ENCODE measurements at places on chromosomes 1 and 21. TPM values are rescaled to one million over a fixed set of nuclear protein-coding genes. Genes with fewer than 3 reads are reported as not detected.

Gene FCRL5
- 0.26 TPM for polyA plus RNA-seq

Gene HCRTR1
- 0.08 TPM for polyA plus RNA-seq

Gene LAMC1
- polyA plus RNA-seq = 23.4 TPM

Gene SOX13
- polyA plus RNA-seq = 14.7 TPM

Gene S100A8
- polyA plus RNA-seq = 623 TPM

Gene PLEKHG5
- polyA plus RNA-seq = 8.7 TPM

Gene RHBDL2
- polyA plus RNA-seq = 3.3 TPM

Gene COL9A2
- polyA plus RNA-seq = 12.1 TPM

Gene SPRR1A
- polyA plus RNA-seq = not detected

Gene VCAM1
- 7.9 TPM for polyA plus RNA-seq

Gene CHAF1B
- polyA plus RNA-seq = 1.3 TPM

Gene CD1E
- polyA plus RNA-seq = 0.30 TPM

Gene CYP4B1
- 180 TPM for polyA plus RNA-seq

Gene MIXL1
- 0.03 TPM for polyA plus RNA-seq

Gene LCE1D
- not detected for polyA plus RNA-seq

Gene CELA2B
- not detected for polyA plus RNA-seq

Data from lung (tissue), 17 donors.